ENCODE measurements at places on chromosomes 1 and 21.
A peak's percentile ranks its signal among the peaks of the same experiment; 100 is the strongest.

GRCh38 chr1:33819290-33819912, 44.5 kb upstream of the HMGB4 start:
- DNase-seq = no peak

GRCh38 chr1:17909634-17910033, 154.5 kb downstream of the ACTL8 start:
- DNase-seq = no peak

DNA sequence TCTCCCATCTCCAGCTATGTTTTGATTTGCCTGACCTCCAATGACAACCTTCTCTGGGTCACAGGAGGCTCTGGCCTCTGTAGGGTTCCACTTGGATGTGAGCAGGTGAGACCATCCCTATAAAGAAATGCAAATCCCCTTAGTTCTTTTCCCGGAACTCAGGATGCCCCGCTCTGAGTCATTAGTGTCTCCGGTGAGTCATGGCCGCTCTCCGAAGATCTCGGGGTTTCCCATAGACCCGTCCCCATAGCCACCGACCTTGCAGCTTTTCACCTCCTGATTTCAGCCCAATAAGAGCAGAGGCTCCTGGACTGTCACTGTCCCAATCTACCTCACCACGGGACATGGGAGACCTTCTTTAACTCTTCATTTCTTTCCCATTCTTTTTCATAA, 98.2 kb downstream of the PGBD5 start:
- no peak for DNase-seq

GRCh38 chr1:167880580-167881021, 33.3 kb downstream of the ADCY10 start:
- no peak for DNase-seq

DNA sequence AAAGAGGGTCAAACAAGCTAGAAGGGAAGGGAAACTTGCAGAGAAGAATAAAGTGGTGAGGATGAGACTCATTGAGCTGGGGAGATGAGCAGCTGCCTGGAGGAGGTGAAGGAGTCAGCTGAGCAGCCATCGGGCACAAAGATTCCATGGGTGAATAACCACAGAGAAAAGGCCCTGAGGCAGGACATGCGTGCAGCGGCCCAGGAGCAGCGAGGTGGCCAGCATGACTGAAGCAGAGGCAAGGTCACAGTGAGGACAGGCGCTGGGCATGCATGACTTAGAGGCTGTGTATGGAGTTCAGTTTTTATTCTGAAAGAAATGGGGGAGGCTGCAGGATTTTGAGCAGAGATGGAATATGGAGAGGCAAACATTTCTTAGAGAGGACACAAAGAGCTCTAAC, 24.9 kb downstream of the OLFML2B start:
- DNase-seq = no peak

- peak; percentile 66 for DNase-seq
These were observed at the start of gene CCDC18 for GRCh38 chr1:93180723-93181613. Gene CCDC18 (plus strand): TSS chr1:93180724. CDS start chr1:93183362, 2,638 bp downstream.

DNA sequence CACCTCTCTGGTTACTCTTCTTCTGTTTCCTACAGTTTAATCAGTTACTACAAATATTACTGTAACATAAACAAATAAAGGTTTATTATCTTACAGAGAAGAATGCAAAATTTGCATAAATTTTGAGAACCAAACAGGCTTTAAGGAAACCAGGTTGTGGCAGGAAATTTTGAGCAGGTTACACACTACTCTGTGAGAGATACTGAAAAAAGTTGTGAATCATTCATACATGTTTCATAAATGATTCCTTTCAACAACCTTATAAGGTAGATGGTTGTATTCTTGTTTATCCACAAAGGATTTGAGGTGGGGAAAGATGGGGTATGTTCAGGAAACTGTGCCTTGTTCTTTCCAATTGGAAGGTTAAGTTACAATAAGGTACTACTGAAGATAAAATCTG, 58.6 kb downstream of the MAST2 start:
- no peak for DNase-seq

DNA sequence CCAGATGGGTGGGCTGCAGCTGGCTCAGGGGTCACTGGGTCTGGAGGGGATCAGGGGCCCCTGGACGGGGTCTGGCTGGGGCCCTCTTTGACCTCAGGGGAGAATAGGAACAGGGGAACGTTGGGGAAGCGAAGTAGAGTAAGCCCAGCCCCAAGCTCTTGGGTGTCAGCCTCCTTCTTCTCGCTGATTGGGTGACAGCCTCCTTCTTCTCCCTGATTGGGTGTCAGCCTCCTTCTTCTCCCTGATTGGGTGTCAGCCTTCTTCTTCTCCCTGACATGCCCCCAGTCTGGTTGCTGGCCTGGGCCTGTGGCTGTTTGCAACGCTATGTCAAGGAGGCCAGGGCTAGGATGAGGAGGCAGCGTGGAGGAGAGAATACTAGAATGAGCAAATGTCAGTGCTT, 76.7 kb upstream of the CASZ1 start:
- DNase-seq = no peak

GRCh38 chr1:224770336-224770693, 154.2 kb downstream of the CNIH3 start:
- DNase-seq = no peak

DNA sequence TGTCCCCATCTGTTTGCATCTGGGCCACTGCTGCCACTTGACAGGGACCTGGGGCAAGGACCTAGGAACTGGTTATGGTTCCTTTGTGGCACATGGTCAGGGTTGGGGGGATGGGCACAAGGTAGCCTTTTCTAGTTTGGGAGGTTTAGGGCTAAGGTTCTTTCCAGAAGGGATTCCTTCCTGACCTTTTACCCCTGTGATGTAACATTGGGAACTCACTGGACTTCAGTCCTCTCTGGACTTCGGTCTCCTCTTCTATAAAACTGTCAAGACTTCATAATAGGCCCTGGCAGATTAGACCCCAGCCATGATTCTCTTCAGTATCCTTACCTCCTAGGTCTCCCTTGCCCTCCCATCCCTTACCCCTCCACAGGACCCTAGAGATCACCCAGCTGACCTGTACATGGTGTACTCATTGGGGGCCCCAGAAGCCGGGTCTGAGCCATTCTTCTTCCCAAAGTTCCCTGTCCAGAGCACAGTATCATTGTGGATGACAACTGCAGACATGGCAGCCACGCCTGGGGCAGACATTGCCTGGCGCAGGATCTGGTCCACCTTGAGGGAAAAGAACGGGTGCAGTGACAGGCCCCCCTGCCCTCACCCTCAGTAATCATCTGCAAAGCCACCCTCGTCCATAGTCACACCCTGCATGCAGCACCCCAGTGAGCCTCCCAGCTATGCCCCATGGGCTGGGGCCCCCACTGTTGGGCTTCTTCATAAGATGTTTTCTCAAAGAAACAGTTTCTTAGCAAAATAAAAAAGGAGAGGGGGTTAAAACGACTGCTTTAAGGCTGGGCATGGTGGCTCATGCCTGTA, 12.9 kb downstream of the LACTBL1 start:
- no peak for DNase-seq

DNA sequence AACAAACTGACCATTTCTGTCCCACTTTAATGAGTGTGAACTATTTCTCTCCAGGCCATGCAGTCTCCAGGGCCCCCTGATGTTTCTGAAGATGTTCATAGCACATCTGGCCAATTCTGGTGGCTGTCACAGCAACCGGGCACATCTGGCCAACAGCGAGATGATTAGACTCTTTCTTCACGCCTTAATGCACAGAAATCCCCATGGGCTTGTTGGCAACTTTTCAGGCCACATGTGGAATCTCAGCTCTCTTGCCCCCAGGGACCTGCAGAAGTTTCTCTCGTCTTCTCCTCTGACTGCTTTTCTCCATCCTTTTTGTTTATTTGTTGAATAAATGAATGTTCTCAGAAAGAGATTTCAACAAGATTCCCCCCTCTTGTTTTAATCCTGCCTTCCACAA, 71.2 kb upstream of the HMGB4 start:
- no peak for DNase-seq

DNA sequence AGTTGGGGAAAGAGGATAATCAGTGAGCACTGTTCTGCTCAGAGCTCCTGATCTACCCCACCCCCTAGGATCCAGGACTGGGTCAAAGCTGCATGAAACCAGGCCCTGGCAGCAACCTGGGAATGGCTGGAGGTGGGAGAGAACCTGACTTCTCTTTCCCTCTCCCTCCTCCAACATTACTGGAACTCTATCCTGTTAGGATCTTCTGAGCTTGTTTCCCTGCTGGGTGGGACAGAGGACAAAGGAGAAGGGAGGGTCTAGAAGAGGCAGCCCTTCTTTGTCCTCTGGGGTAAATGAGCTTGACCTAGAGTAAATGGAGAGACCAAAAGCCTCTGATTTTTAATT, 42.7 kb downstream of the YARS1 start:
- no peak for DNase-seq

GRCh38 chr1:193281894-193282293, 95.5 kb upstream of the B3GALT2 start:
- DNase-seq = no peak

- DNase-seq = no peak
These were observed 43.7 kb downstream of the BACH1 start for GRCh38 chr21:29342363-29342957.

- no peak for DNase-seq
These were observed 28.2 kb downstream of the TLR5 start for GRCh38 chr1:223114871-223115270.

GRCh38 chr1:211257826-211258225, 1.3 kb upstream of the RCOR3 start:
- no peak for DNase-seq

DNA sequence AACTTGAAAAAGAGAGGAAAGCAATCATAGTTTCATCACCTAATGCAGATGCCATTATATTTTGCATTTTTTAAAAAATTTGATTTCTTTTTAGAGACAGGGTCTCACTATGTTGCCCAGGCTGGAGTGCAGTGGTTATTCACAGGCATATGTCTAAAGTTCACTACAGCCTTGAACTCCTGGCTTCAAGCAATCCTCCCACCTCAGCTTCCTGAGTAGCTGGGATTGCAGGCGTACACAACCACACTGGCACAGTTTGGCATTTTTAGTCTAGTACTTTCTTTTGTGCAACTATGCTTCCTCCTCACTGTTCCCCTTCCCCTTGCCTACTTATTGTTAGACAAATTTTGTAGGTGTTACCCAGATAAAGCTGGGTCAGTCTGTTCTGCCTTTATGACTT, 18.0 kb downstream of the RHOU start:
- no peak for DNase-seq

- no peak for DNase-seq
These were observed 38.2 kb downstream of the PRDM16 start for GRCh38 chr1:3107201-3107600.
